Stimulated activated CD4-positive, alpha-beta T cell treated with anti-CD3 and anti-CD28 coated beads, Interleukin-1b, Interleukin-23, amount 100 ng/mL, for 1 hour (primary cell): ENCODE measurements at places on chromosomes 13 and 19.

- no peak for DNase-seq
Measured at GRCh38 chr13:59447846-59448620, 715.7 kb downstream of the DIAPH3 start.

- DNase-seq, result no peak
Measured at GRCh38 chr13:99959540-99960230, 11.9 kb downstream of the ZIC5 start.

- DNase-seq, result no peak
Measured at GRCh38 chr19:50344661-50345318, 15.6 kb upstream of the KCNC3 start.

DNA sequence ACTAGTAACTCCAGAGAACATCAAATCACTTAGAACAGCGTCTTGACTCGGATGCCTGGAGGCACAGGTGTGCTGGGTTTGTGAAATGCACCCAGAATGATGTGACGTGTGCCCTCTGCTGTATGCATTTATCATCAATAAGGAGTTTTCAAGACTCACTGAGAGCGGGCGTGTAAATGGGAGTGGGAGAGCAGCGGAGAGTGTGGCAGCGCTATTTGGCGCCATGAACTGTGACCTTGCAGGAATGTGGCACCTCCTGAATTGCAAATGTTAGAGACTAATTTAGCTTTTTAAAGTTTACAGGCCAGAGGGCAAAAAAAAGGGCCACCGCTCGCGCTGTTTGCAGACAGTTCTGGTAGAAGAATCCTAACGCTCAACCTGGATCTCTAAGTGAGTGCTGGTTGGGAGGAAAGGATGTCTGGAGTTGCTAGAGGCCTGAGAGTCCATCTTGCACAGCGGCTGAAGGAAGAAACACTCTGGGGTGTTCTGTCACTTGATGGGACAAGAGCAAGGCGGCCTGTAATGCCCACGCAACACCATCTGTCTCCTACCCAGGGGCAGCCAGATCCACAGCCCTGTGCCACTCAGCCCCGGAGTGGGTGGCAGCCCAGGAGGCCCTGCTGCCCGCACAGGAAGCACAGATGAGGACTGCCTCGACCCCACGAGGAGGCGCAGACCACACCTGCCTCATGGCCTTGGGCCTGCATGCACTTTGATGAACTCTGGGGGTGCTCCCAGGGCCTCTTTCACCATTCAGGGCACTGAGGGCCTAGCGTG is 19.7 kb downstream of the RANBP3 start:
- DNase-seq, result no peak

- no peak for DNase-seq
Measured at GRCh38 chr19:38485541-38486285, 52.2 kb downstream of the RYR1 start.

GRCh38 chr13:53126841-53127245 is 98.2 kb downstream of the OLFM4 start:
- DNase-seq, result no peak

DNA sequence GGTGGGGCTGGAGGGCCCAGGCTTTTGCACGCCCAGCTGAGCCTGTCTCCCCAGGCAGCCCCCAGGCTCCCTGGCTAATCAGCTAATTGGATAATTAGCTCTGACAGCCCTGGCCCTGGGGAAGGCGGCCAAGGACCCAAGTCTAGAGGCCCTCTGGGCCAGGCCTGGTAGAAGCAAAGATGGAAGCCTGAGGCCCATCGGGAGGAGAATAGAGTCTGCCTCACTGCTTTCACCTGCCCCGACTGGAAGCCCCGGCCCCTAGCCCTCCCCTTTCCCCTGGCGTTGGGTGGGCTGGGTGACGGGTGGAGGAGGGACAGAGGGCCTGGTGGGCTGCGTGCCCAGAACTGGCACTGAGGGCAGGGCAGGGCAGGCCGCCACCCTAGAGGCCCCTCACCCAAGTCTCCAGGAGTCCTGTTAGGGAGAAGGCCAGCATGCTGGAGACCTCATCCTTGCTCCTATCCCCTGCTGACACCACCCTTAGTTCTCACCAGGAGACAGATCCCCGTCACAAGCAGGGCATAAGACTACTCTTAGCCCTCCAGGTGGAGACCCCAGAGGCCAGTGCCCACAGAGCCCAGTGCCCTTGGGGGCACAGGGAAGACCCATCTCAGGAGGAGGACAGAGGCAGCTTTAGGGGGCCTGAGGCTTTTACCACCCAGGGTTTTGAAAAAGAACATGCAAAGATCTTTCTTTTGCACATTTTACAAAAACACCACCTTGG is 12.0 kb downstream of the LYL1 start:
- DNase-seq, result no peak
